Activated T-helper 2 cell treated with anti-CD3 and anti-CD28 coated beads, Interferon-gamma antibody, Interleukin-2, Interleukin-4, amounts not matched to agents 10 μg/mL and 5 μg/mL and 100 μg/mL, durations not matched to agents 14 hours and 24 hours and 36 hours (primary cell): ENCODE measurements at places on chromosomes 5 and 9. TPM values are rescaled to one million over a fixed set of nuclear protein-coding genes. Genes with fewer than 3 reads are reported as not detected.

- no peak for DNase-seq
These were observed 12.8 kb upstream of the STC2 start for GRCh38 chr5:173340984-173341383.

GRCh38 chr9:136613824-136614371, 48.8 kb upstream of the EGFL7 start:
- DNase-seq: no peak

- no peak for DNase-seq
These were observed 34.5 kb upstream of the NCS1 start for GRCh38 chr9:130137641-130138081.

DNA sequence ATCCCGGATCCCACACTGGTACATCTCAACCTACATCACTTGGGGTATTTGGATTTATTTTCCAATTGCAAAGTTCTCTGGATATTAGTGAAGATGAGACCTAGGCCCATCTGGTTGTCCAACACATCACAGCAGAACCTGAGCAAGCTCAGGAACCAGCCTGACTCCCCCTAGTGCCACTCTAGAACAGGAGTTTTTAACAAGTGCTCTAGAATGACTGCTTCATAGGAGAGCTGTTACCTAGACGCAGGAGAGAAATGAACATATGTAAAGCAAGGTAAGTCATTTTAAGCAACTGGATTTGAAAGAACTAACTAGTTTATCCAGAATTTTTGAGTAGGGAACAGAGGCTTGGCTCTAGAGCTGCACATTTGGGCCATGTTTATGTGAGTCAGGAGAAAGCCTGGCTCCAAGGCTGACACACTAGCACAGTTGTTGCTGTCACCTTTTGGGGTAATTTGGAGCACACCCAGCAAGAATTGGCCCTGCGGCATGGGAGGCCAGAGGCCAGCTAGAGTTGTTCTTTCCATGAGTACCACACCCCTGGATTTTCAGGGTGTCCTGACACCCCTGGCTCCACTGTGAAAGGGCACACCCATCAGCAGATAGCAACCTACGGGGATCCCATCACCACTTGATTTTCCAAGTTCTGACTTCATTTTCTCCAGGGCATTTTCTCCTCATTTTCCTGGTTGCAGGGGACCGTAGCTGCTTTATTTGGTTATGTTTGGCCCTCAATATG, 110.9 kb upstream of the LPAR1 start:
- DNase-seq: no peak

DNA sequence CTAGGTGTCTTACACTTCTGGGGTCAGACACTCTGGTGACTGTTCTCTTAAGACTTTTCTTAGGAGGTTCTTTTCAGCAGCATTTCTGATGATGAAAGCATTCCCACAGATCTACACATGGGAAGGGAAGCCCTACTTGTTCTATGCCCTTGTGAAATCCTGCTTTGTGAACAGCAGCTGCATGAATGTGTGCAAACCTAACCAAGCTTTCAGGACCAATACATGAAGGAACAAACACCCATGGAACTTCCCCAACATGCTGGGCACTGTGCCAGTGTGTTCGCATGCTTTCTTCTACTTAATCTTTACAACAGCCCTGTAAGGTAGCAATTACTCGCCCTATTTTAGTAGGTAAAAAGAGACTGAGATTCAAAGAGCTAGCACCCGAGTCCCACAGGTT, 439.9 kb upstream of the KLF4 start:
- no peak for DNase-seq

DNA sequence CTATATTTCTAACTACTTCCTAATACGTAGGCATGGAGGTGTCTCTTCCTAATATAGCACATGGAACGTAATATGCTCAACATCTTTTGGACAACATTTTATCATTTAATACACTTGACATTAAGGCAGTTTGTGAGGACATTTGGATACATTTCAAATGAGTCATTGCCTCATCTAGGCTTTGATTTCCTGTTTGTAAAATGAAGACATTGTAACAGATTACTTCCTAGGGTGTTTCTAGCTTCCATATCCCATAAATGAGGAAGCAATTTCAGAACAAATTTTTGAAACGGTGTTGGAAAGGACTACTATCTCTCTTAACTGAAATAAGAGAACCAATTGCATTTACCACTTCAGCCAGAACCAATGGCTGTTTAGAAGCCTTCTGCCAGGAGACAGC, 38.7 kb downstream of the SLC28A3 start:
- DNase-seq: no peak

- no peak for DNase-seq
These were observed 225.7 kb upstream of the KLF9 start for GRCh38 chr9:70639853-70640814.

- DNase-seq: no peak
These were observed 280.7 kb downstream of the KCTD16 start for GRCh38 chr5:144451187-144451973.

DNA sequence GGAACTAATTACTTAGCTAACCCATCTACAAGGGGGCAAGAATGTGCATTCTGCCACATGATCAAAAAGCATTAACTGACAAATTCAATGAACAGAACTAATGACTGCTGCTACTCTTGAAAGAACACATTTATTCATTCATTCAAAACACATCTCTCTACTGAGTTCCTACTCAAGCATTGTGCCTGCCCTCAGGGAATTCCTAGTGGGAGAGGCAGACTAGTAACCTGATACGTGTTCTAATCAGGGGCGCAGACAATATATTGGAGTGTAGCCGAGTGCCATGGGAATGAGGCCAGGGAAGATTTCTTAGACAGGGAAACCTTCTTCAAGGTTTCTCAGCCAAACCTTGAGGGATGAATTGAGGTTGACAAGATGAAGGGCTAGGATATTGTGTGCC, 56.7 kb upstream of the PAPPA start:
- no peak for DNase-seq

DNA sequence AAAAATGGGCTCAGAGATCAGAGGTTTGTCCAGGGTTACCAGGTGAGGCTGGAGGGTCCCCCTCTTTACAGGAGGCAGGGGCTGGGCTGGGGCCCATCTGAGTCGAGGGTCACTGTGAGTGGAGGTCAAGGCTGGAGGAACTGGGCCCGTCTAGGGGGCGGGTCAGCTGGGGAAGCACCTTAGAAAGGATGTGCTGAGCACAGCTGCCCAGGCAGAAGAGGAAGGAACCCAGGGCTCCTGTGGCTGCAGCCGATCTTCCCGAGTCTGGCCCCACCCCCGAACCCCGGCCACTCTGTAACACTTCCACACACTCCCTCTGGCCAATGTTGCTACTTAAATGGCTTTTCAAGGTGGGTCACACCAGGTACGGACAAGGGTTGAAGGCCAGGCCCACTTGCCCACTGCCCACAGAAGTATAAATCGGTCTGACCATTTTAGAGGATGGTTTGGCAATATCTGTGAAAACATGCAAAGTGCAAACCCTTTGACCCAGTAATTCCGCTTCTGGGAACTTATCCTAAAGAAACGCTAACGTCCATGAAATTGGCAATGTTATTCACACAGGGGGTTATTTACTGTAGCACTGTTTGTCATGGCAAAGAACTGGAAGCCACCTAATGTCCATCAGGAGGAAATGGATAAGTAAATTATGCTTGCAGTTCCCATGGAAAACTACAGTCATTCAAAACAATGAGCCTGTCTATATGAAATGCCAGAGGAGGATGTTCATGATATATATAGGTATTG, 30.5 kb upstream of the EEIG1 start:
- no peak for DNase-seq

GRCh38 chr5:66527478-66528035, 68.6 kb upstream of the MAST4 start:
- DNase-seq: no peak

DNA sequence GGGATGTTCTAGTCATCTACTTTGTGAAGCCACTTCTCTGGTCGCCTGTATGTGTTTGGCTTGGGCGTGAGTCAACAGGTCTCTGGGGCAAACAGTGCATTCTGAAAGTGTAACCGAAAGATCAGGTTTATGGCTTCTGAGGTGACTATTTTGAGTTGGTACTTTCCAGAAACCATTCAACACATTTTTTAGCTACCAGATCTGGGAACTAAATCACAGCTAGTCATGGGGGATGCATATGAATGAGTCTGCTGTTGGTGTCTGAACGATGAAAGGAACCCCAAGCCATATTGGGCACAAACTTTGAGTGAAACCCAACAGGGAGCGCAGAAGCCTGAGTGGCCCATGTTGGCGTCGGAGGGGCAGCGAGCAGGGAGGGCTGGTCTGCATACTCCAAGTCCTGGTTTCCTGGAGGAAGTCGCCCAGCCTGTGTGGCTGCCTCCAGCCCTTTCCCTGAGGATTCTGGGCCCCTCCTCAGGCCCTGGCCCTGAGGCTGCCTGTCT, 35.3 kb downstream of the UBE2QL1 start:
- DNase-seq: no peak

DNA sequence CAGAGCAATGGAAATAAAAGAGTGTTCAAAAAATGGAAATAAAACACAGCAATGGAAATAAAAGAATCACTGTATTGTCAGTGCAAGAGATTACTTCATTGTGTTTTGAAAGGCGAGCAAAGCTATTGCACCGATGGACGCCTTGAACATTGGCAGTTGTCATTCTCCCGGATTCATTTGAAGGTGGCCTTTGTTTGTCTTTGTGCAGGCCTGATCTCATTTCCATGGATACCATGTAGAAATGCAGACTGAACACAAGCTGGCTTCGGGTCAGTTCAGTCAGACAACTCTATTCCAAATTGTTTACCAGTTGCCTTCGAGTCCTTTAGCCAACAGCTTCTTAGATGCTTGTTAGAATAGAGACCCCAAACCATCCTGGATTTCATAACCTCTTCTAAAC, 8.3 kb downstream of the ITGA2 start:
- DNase-seq: no peak

DNA sequence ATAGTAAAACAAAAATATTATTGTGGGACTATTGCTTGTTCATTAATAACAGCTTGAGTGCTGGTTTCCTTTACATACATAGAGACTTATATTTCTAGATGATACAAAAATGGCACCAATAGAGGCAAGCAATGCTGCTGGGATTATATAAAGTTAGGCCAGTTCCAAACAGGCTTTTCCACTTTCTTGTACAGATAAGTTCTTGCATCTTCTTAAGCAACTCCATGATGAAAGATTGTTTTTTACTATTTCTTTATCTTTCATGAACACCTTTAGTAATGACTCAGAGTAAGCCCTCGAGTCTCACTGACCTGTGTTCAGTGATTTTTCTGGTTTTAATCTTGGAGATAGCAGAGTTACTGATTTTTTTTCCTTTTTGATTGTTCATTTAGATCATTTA, 324.4 kb downstream of the PRR16 start:
- no peak for DNase-seq

- DNase-seq: no peak
These were observed 229.5 kb downstream of the CD180 start for GRCh38 chr5:66967102-66967501.

DNA sequence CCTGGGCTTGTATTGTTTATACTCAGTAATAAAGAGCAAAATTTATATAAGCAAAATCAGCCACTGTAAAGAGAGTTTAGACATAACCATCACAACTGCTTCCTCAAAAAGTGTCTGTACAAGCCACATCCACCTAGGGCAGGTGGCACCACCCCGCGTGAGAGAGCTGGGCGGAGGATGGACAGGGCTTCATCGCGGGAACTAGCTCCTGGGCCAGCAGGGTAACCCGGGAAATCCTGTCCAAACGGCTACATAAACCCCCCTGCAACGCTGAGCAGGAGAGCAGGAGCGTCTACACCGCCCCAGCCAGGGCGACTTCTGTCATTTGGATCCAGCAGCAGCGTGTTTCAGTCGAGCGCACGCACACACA, 1.3 kb downstream of the SLC6A3 start:
- DNase-seq: no peak

GRCh38 chr5:147371290-147371689, 136.5 kb downstream of the STK32A start:
- DNase-seq: no peak

DNA sequence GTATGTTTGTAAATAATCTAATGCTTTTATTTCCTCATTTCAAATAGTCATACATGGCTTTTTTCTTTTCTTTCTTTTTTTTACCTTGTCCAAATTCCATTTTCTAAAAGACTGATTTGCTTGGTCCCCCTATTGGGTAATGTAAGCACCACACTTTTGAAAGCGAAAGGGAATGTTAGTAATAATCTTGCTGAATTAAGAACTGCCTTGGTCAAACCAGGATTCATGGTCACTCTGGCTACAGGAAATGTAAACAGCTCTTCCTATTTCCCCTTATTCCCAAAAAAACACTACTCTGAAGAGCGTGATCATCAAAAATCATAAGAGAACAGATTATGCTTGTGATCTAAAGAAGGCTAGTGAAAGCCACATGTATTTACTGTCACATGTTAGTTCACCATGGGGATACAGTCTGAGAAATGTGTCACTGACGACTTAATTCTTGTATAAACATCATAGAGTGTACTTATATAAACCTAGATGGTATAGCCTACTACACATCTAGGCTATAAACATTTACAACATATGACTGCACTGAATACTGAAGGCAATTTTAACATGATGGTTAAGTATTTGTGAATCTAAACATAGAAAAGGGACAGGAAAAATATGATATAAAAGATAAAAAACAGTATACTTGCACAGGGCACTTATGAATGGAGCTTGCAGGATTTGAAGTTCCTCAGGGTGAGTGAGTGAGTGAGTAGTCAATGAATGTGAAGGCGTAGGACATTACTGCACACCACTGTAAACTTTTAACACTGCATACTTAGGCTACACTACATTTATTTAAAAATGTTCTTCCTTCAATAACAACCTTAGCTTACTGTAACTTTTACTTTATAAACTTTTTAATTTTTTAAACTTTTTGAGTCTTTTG, 75.3 kb downstream of the HMGCR start:
- no peak for DNase-seq

DNA sequence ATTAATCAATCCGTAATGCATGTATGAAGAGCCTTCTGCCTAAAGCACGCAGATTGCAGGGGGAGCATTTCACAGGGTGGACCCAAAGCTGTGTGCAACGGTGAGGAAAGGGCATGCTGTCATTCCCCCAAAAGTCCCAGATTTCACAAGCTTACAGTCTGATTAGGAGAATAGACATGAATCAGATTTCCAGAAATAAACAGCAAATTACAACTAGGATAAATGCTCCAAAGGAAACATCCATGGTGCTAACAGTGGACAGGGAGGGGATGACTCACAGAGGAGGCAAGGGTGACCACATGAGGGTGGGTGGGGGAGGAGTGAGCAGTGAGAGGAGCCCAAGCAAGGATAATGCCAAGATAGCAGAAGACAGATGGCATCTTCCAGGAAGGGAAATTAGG, 258.4 kb upstream of the TAS2R1 start:
- DNase-seq: no peak

DNA sequence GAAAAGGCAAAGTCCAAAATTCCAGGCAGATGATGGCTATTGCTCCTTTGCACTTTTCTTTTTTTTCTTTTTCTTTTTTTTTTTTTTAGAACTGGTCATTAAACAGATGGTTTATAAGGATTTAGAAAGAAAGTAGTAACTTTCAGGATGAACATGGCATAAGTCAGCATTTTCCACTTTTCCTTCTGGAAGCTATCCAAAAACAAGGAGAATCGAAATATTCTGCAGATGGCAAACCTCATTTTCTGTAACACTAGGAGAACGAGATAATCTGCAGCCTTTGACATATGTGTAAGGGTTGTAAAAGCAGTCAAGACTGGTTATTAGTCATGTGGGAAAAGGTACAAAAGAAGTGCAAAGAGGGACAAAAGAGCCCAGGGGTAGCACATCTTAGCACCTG, 69.1 kb upstream of the PUM3 start:
- DNase-seq: no peak

Gene PTGR1
- 1.4 and 1.8 TPM in 2 replicates for total RNA-seq

Gene HARS1
- total RNA-seq: 107 and 110 TPM in 2 replicates

Gene TAF11L10
- total RNA-seq: not detected in 2 replicates

Gene GLRA1
- not detected in 2 replicates for total RNA-seq

Gene IL13
- 777 and 830 TPM in 2 replicates for total RNA-seq

Gene FRRS1L
- total RNA-seq: not detected in 2 replicates

Gene MED22
- 35.2 and 36.4 TPM in 2 replicates for total RNA-seq

Gene PLPP7
- 0.21 TPM in 1 of 2 replicates, not detected in the other for total RNA-seq

Gene FBP2
- not detected in 2 replicates for total RNA-seq

Gene SLC45A2
- not detected in 2 replicates for total RNA-seq

Gene SH3PXD2B
- total RNA-seq: 0.11 and 0.21 TPM in 2 replicates
